ENCODE measurements at places on chromosomes 6 and 20.

- no peak for DNase-seq
These were observed 153.0 kb downstream of the REV3L start for GRCh38 chr6:111329882-111330633.

DNA sequence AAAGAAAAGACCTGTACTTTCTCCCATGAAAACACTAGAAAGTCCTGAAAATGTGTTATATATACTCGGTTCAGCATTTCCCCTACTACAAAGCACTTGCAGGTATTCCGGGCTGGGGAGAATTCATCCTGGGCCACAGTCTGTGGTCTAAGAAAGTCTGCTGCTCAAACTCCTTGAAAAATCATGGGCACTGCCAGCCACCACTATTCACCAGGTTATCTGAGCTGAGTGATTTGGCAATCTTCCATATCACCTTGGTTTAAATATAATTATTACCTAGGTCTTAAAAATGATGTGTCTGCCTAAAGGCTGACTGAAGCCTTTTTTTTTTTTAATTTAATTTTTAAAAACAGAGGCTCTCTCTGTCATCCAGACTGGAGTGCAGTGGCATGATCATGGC is 11.3 kb downstream of the FKBP5 start:
- DNase-seq, result no peak

GRCh38 chr6:14258695-14259593 is 141.4 kb downstream of the CD83 start:
- DNase-seq, result no peak

DNA sequence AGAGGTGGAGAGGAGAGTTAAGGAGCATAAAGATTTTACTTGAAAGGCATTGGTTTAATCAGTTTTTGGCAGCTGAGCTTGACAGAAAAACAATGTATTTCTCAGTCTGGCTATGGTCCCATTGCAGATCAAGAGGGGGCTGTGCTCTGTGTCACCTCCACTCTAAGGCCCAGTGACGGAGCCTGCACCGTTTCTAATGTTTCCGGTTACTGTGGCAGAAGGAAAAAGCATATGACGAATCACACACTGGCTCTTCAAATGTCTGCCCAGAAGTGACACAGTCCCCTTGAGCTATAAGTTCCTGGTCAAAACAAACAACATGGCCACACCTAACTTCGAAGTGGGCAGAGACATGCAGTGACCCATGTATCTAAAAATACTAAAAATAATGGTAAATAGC is 372.0 kb downstream of the PLCB1 start:
- DNase-seq, result no peak

- DNase-seq, result no peak
These were observed 21.4 kb downstream of the BPIFA1 start for GRCh38 chr20:33257237-33257636.

DNA sequence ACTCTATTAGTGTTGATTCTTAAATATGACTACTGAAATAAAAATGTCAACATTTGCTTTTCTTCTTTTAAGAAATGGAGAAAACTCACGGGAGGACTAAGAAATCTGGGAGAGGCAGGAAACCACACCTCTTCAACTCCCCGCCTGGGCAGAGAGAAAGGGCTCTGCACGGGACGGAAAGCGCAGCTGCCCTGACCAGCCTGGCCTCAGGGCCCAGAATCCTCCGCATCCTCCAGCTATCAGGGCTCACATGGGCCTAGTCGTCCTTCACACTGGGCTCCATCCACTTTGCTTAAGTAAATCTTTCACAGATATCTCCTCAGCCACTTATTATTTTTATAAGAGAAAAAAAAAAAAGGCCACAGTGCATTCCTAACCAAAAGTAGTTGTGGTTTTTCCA is 215.1 kb downstream of the TBXT start:
- DNase-seq, result no peak

- DNase-seq, result no peak
These were observed 196.9 kb downstream of the ALDH8A1 start for GRCh38 chr6:134753001-134753400.

DNA sequence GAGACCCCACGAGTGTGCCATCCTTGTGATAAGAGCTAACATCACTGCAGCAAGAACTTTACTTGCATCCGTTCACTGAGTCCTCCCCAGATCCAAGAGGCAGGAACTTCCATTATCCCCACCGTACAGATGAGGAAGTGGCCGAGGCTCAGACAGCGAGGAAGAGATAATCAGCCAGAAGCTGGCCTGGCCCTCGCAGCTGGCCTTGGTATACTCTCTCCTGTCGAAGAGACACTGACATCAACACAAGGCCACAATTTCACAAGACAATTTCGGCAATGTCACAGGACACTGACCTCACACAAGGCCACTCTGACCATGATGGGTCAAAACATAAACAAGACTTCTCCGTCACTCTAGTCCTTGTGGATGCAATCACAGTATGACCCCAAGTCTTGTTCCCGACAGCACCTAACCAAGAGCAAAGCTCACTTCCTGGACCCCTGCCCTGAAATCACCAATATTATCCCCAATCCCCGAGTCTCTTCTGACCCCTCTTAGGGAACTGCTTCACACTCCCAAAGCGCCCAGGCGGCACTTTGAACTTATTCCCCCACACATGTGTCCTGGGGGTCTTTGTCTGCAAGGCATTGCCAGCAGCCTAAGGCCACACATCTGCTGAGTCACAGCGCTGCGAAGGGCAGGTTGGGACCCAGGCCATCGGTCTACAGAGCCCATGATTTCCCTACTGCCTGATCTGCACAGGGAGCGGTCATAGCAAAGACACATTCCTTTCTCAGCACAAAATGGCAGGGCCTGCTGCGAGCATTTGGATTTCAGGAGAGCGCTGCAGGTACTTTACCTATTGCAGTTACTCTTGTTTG is 14.8 kb upstream of the VAPB start:
- no peak for DNase-seq

- no peak for DNase-seq
These were observed 18.8 kb upstream of the IER3 start for GRCh38 chr6:30763155-30763617.

Data from SW 1271 (cell line).